Karpas-422 (cell line): ENCODE measurements at places on chromosomes 2 and 18. TPM values are rescaled to one million over a fixed set of nuclear protein-coding genes. Genes with fewer than 3 reads are reported as not detected.

DNA sequence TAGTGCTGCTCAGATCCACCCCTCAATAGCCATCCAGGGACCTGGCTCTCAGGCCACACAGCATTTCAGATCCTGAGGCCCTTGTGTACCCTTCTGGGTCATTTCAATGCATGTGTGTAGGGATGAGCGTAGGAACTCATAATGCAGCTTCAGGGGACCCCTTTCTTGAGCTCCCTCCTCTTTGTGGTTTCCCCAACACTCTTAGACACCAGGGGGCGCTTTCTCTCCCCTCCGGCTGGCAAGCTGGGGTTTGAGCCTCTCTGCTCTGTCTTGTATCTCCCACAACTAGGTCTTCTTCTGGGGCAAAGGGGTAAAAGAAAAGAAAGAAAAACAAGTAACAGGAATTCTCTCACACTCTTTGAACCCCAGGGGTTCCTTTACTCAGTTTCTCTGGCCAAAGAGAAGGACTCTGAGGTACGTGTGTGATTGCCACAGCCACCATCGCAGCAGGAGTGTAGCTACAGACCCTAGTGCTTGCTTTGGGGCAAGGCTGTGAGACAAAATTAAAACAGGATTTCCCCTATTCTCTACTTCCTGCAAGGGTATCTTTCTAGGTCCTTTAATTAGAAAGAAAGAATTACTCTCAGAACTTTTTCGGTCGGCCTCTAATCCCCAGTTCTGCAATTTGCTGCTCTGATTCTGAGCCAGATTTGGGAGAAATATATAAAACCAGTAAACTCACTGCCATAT, 38.0 kb downstream of the CABYR start:
- no peak overlapping the region for H3K4me3 ChIP-seq
- no peaks in the 10 kb centered on the region for H3K27me3 ChIP-seq
- no peaks in the 10 kb centered on the region for H3K36me3 ChIP-seq
- H3K27ac ChIP-seq = no peak overlapping the region
- no peaks in the 10 kb centered on the region for H3K4me1 ChIP-seq
- DNase-seq = peak; percentile 87

- no peaks in the 10 kb centered on the region for H3K4me1 ChIP-seq
- H3K27ac ChIP-seq = no peak overlapping the region
- no peaks in the 10 kb centered on the region for H3K27me3 ChIP-seq
- H3K36me3 ChIP-seq = no peaks in the 10 kb centered on the region
Measured at GRCh38 chr2:157838442-157839161, 37.5 kb downstream of the ACVR1 start.

DNA sequence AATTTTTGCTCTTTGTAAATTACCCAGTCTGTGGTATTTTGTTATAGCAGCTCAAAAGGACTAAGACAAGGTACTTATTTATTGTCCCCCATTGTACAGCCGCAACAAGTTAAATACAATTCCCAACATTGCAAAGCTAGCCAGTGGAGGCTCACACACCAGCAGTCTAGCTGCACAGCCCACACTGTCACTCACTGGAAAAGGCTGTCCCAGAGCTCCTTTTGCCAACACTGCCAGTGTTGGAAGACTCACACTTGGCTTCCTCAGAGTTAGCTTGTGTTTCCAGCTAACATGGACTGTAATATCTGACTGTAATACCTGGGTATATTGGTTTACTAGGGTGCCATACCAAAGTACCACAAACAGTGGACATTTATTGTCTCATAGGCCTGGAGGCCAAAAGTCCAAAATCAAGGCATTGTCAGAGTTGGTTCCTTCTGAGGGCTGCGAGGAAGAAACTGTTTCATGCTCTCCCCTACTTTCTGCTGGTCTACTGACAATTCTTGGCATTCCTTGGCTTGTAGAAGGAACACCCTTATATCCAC, 6.6 kb upstream of the DYM start:
- no peak overlapping the region for H3K27ac ChIP-seq
- H3K4me1 ChIP-seq = no peaks in the 10 kb centered on the region
- H3K36me3 ChIP-seq = no peaks in the 10 kb centered on the region
- no peak for DNase-seq
- H3K4me3 ChIP-seq = no peak overlapping the region
- H3K27me3 ChIP-seq = no peaks in the 10 kb centered on the region

- DNase-seq = peak; percentile 86
- peaks cover 31% of the 10 kb centered on the region for H3K4me1 ChIP-seq
- H3K4me3 ChIP-seq = peak overlapping the region; percentile 87
- H3K27me3 ChIP-seq = no peaks in the 10 kb centered on the region
Measured at GRCh38 chr2:20050104-20050645, 1.3 kb downstream of the LAPTM4A start.

DNA sequence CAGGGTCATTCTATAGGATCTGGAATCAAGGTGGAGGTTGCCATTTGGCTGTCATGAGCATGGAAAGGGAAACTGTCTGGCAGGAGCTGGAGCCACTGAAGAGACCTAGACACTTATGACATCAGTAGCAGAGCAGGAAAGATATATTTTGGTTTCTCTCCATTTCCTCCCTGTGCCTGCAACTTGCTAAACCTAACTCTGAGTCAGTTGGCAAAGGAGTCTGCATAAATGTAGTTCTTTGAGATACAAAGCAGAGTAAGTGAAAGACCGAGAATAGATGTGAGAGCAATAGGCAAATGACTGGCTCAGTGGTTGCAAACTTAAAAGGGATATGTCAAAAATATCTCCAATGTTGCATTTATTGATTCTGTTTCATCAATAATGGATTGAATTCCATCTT, 757.7 kb downstream of the KCNJ3 start:
- H3K36me3 ChIP-seq = no peaks in the 10 kb centered on the region
- DNase-seq = no peak
- H3K4me1 ChIP-seq = no peaks in the 10 kb centered on the region
- H3K4me3 ChIP-seq = no peak overlapping the region

DNA sequence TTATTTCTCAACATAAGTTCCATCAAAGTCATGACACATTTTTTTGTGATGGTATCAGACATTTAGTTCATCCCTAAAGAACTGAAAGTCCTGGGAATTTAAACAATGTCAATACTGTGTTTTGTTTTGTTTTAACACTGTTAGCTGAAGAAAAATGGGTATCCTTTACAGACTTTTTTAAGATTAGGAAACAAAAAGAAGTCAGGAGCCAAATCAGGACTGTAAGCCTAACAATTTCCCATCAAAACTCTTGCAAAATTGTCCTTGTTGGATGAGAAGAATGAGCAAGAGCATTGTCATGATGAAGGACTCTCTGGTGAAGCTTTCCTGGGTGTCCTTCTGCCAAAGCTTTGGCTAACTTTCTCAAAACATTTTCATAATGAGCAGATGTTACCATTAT, 69.4 kb downstream of the SRD5A2 start:
- H3K4me1 ChIP-seq = no peaks in the 10 kb centered on the region
- H3K27ac ChIP-seq = no peak overlapping the region
- no peaks in the 10 kb centered on the region for H3K36me3 ChIP-seq
- H3K27me3 ChIP-seq = no peaks in the 10 kb centered on the region; the same call in 1 of the 2 replicates
- no peak overlapping the region for H3K4me3 ChIP-seq

- H3K36me3 ChIP-seq = peaks cover 52% of the 10 kb centered on the region
- no peaks in the 10 kb centered on the region for H3K27me3 ChIP-seq
- H3K4me3 ChIP-seq = no peak overlapping the region
- no peak for DNase-seq
- H3K4me1 ChIP-seq = peaks cover 51% of the 10 kb centered on the region
Measured at GRCh38 chr18:35603528-35603927, 22.0 kb downstream of the GALNT1 start.

GRCh38 chr18:7358989-7359726, 128.3 kb downstream of the LRRC30 start:
- H3K36me3 ChIP-seq = no peaks in the 10 kb centered on the region
- H3K4me3 ChIP-seq = no peak overlapping the region
- no peaks in the 10 kb centered on the region for H3K4me1 ChIP-seq
- H3K27me3 ChIP-seq = no peaks in the 10 kb centered on the region
- DNase-seq = no peak
- no peak overlapping the region for H3K27ac ChIP-seq

DNA sequence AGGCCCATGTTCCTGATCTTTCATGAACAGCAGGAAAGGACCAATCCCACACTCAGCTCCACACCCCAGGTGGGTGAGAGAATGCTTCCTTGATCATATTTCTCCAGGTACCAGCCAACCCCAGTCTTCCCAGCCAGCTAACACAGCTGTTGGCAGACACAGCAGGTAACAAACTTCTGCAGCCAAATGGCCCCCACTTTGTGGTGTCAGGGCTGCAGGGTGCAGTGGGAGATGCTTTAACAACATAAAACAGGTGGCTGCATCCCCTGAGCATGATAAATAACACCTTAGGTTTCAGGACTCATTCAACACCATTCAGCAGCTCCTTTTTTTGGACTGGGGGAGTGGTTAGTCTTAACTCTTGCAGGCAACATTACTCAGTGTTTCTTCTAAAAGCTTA, 76.7 kb upstream of the ACAA2 start:
- H3K27me3 ChIP-seq = no peaks in the 10 kb centered on the region
- no peak for DNase-seq
- no peak overlapping the region for H3K27ac ChIP-seq
- no peaks in the 10 kb centered on the region for H3K36me3 ChIP-seq

- H3K36me3 ChIP-seq = no peaks in the 10 kb centered on the region
- peaks cover 5% of the 10 kb centered on the region; the same call in 1 of the 2 replicates for H3K27me3 ChIP-seq
- H3K4me3 ChIP-seq = peak overlapping the region; percentile 37; the same call in 1 of the 2 replicates
Measured at GRCh38 chr2:8677646-8678592, 3.9 kb upstream of the ID2 start.

GRCh38 chr18:44098551-44099098, 582.1 kb upstream of the SETBP1 start:
- H3K36me3 ChIP-seq = no peaks in the 10 kb centered on the region
- peak; percentile 53 for DNase-seq
- H3K4me1 ChIP-seq = no peaks in the 10 kb centered on the region
- H3K27ac ChIP-seq = no peak overlapping the region
- H3K27me3 ChIP-seq = no peaks in the 10 kb centered on the region

- H3K4me3 ChIP-seq = no peak overlapping the region
- no peaks in the 10 kb centered on the region for H3K36me3 ChIP-seq
- DNase-seq = no peak
- no peaks in the 10 kb centered on the region for H3K4me1 ChIP-seq
Measured at GRCh38 chr2:2018713-2019410, 274.5 kb upstream of the PXDN start.

DNA sequence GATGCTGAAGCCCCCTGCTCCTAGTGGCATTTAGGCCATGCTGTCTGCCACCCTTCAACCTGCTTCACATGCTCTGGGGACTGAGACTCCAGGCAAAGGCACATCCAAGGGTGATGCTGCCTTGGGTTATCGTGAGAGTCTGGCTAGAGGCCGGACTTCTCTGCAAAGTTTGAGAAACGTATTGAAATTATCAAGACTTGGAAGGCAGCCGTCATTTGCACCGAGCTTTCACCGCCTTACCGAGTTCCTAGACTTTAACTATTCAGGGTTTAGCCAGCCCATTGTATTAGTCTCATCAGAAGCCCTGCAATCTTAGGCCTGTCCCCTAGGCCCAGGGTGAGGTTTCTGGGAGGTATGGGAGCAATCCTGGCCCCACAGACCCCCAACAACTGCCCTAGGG, 34.0 kb downstream of the RDH14 start:
- no peaks in the 10 kb centered on the region for H3K36me3 ChIP-seq
- H3K27me3 ChIP-seq = no peaks in the 10 kb centered on the region
- no peaks in the 10 kb centered on the region for H3K4me1 ChIP-seq
- no peak for DNase-seq
- H3K4me3 ChIP-seq = no peak overlapping the region
- no peak overlapping the region for H3K27ac ChIP-seq

GRCh38 chr2:238448031-238448955, 21.6 kb downstream of the ASB1 start:
- H3K27me3 ChIP-seq = no peaks in the 10 kb centered on the region
- no peak overlapping the region for H3K4me3 ChIP-seq
- DNase-seq = no peak
- no peak overlapping the region for H3K27ac ChIP-seq

DNA sequence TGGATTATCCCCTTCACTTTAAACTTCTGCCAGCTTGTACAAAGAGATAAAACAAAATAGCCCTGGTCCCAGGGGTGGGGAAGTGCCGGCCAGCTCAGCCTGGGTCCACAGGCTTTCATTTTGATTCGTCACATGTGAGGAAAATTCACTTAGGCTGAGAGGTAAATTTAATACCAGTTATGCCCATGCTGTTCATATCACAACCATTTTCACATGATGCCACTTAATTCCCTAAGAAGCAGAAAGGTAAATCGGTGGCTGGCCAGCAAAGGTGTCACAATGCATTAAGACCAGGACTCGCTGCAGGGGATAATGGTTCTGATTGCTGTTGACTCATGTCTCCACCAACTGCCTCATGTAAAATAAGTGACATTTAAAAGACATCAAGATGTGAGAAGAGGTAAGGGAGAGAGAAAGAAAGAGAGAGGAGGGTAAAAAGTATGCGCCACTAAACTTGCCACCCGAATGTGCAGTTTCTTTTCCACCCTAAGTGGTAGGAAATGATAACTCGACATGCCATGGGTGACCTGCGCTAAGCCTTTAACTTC, 261.0 kb upstream of the SIX3 start:
- no peak for DNase-seq
- no peak overlapping the region for H3K27ac ChIP-seq
- no peaks in the 10 kb centered on the region for H3K36me3 ChIP-seq

The FBLN7 gene
- total RNA-seq = 0.07 TPM in 2 replicates

The NTSR2 gene
- not detected in 2 replicates for total RNA-seq

The PPP1R1C gene
- total RNA-seq = not detected in 2 replicates

The YES1 gene
- total RNA-seq = not detected in 2 replicates

The HMSD gene
- not detected in 2 replicates for total RNA-seq

The TNS1 gene
- 1.7 TPM in 1 of 2 replicates, not detected in the other for total RNA-seq

The KLF7 gene
- 6.5 and 8.8 TPM in 2 replicates for total RNA-seq

The FSHR gene
- total RNA-seq = not detected in 2 replicates

The RNF125 gene
- total RNA-seq = not detected in 2 replicates

The HIBCH gene
- total RNA-seq = 23.3 and 33.5 TPM in 2 replicates

The IL37 gene
- not detected in 2 replicates for total RNA-seq

The LINC00305 gene
- total RNA-seq = 5.1 and 11.2 TPM in 2 replicates

The GLI2 gene
- total RNA-seq = 0.07 TPM in 1 of 2 replicates, not detected in the other
